ENCODE measurements at places on chromosomes 16 and 17.
A peak's percentile ranks its signal among the peaks of the same experiment; 100 is the strongest.

DNA sequence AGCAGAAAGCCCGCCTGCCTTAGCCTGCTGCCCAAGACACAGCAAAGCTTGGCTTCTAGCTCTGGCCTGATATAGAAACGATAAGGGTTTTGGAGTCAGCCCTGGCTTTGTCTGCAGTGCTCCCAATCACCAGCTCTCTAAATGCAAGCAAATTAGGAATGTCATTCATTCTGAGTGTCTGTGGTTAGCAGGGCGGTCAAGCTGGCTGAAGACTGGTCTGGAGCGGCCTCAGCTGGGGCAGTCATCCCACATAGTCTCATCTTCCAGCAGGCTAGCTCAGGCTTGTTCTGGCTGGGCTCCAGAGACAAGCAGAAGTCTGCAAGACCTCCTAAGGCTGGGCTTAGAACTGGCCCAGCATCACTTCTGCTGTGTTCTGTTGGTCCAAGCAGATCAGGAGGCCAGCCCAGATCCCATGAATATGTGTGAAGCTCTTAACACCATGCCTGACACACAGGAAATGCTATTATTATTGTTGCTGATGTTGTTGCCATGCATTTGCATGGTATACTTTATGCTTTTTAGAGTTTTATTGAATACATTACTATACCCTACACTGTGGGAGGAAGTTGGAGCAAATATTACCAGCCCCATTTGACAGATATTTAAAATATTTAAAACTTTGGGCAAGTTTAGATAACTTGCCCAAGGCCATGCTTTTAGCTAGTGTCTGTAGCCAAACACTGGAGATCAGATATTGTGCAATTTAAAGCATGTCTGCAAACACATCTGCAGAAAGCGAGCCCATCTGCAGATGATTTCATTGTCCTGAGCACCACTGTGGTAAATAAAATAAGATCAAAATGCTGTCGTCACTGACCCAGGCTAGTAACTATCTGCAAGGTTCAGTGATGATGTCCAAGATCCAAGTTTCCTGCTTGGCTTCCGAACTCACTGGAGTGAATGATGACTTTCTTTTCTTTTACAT lies 24.8 kb downstream of the TMC7 start:
- DNase-seq, result no peak

DNA sequence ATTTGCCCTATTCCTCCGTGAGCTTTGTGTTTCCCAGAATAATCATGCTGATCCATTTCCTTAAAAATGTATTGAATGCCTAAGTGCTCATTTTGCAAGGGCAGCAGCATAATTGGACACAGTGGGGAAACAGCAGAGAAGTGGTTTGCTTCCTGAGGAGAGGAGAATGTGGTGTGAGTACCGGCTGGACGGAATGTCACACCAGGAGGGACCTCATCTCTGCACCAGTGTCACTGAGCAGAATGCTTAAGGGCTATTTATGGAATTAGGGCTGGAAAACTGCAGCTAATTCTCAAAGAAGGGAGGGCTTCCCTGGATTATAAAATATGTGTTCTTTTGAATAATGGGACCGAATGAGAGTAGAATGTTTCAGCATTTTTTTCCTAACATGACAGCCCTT lies 1100.6 kb upstream of the RBFOX1 start:
- DNase-seq, result no peak

GRCh38 chr16:79188115-79188738 lies 412.3 kb downstream of the MAF start:
- no peak for DNase-seq

GRCh38 chr17:74386386-74386785 lies 19.1 kb downstream of the GPR142 start:
- DNase-seq, result no peak

DNA sequence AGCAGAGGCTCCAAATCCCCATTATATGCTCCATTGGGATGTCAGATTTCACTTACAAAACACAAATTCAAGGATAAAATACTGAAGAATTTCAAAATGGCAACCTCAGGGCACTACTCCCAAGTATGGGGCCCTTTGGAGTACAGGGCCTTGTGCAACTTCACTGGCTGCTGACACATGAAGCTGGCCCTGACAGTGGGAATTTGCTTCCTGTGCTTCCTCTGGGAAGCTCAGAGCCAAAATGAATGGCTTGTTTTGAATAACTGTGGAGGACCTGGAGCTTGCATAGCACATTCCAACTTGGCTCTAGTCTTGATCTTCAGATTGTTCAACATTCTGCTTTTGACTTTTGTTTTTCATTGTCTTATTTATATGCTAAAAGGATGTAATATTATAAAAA lies 52.3 kb upstream of the HNF1B start:
- no peak for DNase-seq

GRCh38 chr16:11254913-11255736 lies 879 bp downstream of the SOCS1 start:
- peak; percentile 53 for DNase-seq

- DNase-seq, result no peak
These were observed 1.2 kb downstream of the SSTR5 start for GRCh38 chr16:1073566-1074378.

- DNase-seq, result no peak
These were observed 46.5 kb downstream of the AIPL1 start for GRCh38 chr17:6388416-6388815.

DNA sequence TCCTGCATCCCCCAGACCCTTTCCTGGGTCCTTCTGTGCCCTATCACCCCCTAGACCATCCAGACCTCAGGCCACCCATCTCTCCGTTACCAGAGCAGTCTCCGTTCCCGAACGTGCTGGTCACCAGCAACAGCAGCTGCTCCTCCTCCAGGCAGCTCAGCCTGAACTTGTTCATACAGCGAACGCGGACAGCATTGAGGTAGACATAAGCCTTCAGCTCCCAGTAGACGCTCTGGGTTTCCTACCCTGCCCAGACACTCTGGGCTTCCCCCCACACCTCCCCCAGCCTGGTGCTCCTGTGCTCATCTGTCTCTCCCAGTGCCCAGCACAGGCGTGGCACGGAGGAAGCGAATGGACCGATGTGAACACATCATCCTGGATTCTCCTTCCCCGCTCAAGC lies 41.6 kb upstream of the RNFT1 start:
- no peak for DNase-seq

DNA sequence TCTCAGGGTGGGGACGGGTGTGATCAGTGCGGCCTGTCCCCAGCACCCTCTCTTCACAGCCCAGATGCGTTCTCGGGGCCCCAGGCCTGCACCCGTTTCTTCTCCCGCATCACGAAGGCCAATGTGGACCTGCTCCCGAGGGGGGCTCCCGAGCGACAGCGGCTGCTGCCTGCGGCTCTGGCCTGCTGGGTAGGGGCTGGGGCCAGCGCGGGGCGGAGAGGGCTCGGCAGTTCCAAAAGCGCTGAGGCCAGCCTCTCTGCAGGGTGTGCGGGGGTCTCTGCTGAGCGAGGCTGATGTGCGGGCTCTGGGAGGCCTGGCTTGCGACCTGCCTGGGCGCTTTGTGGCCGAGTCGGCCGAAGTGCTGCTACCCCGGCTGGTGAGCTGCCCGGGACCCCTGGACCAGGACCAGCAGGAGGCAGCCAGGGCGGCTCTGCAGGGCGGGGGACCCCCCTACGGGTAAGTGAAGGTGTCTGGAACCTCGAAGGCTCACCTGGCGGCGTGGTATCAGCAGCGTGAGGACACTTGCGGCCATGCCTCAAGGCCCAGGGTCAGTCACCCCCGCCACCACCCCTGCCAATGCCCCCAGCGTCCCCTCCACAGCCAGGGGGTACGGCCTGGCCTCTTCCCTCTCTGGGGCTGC lies 4.4 kb downstream of the MSLN start:
- no peak for DNase-seq

GRCh38 chr17:48812001-48812400 lies 5.0 kb downstream of the TTLL6 start:
- DNase-seq, result no peak

- DNase-seq, result no peak
These were observed 11.9 kb upstream of the TM4SF5 start for GRCh38 chr17:4759776-4760236.

DNA sequence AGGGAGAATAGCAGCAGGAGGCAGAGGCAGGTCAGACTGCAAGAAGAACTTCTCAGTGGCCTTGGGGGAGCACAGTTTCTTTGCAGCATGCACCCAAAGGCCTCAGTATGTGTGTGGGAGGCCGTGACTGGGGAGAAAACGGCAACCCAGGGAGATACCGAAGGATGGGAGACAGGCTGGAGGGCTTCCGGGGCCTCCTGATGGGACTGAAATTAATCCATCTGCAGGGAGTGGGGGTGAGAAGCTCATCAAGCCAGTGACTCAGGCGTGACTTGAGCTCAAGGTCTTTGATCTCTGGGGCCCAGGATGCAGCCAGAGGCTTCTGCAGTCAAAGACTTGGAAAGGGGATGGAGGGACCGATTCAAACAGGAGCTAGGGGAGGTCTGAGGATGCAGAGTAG lies 5.1 kb upstream of the C17orf113 start:
- DNase-seq, result no peak

GRCh38 chr17:57569853-57570252 lies 175.2 kb downstream of the CCDC182 start:
- DNase-seq, result no peak

DNA sequence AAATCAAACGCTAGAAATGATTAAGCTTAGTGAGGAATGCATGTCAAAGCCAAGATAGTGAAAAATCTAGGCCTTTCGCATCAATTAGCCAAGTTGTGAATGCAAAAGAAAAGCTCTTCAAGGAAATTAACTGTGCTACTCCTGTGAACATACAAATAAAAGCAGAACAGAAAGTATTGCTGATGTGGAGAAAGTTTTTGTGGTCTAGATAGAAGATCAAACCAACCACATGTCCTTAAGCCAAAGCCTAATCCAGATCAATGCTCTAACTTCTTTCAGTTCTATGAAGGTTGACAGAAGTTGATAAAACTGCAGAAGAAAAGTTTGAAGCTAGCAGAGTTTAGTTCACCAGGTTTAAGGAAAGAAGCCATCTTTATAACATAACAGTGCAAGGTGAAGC lies 1044.6 kb downstream of the CDH11 start:
- DNase-seq, result no peak

DNA sequence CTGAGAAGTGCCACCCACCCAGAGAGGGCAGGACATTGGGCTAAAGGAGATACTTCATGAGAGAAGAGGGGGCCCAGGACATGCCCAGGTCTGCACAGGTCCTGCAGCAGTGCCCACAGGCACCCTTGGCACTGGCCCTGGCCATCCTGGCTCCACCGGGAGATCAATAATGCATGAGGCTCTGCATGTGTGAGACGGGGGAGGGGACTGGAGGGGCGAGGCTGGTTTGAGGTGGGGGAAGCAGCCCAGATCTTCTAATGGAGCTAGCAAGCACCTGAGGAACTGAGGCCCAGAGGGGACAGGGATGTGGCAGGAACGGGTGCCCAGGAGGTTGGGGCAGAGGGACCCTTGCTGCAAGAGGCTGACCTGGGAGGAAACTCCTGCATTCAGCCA lies 567 bp downstream of the OSBPL7 start:
- DNase-seq, result no peak

DNA sequence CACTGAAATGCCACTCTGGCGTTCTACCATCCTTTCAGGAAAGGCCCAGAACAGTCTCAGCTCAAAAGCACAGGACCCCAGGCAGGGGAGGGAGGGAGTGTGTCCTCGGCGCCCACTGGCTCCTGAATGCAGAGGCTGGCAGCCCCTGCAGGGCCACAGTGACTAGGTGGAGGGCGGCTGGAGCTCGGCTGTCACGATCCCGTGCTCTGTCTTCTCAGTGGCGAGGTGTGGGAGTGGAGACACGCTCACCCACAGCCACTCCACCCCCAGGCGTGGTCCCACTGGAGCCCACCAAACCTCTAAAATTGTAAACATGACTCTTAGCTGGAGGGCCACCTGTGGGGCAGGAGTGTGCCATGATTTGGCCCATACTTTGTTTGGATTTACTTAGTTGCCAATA lies 16.4 kb upstream of the FASN start:
- DNase-seq, result no peak

- no peak for DNase-seq
These were observed 45.7 kb upstream of the KPNB1 start for GRCh38 chr17:47603830-47604597.

DNA sequence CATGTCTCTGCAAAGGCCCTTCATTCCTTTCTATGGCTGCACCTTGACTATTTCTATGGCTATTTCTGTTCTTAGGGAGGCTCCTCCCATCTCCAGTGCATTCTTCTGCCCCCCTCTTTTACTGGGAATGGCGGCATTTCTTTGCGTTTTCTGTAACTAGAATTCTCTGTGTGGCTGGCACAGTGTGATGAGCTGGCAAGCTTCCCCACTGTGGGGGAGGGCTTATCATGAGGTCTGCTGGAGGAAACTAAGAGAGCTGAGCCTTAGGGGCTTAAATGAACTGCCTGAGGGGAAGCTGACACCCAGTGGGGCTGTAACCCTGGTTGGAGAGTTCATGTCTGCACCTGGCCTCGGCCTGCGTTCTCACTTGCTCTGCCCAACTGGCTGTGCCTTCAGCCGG lies 1.5 kb upstream of the CARD14 start:
- DNase-seq, result no peak

GRCh38 chr17:7673239-7673638 lies 14.1 kb downstream of the TP53 start:
- no peak for DNase-seq

GRCh38 chr17:35448214-35448898 lies at the start of gene SLFN13:
SLFN13 (minus strand) TSS chr17:35448766; CDS start chr17:35445680, 3,086 bp downstream.
- peak; percentile 64 for DNase-seq

- DNase-seq, result no peak
These were observed 2.6 kb downstream of the EXOC3L1 start for GRCh38 chr16:67187175-67187890.

DNA sequence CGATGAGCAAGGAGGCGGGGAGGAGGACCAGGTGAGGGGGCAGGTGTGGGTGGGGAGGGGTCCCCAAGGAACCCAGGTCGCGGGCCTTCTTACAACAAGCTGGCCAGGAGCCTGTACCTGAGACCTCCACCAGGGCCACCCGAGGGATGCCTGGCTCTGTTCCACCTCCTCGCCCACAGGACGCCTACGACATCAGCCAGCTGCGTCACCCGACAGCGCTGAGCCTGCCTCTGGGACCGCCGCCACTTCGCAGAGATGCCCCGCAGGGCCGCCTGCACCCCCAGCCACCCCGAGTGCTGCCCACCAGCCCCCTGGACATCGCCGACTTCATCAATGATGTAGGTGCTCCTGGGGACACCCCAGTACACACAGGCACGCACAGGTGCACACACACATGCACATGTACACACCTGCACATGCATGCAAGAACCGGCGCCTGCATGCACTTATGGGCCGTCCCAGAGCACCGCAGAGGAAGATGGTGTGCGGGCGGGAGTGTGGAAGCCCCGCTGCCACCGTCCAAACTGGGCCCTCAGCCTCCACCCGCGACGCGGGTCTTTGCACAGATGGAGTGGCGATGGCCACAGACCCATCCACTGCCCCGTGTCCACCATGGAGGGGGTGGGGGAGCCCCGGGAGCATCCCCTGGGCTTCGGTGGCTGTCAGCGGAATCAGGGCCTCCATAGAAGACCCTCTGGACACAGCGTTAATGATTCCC lies 6.6 kb downstream of the SLC22A31 start:
- no peak for DNase-seq

GRCh38 chr16:57526498-57526897 lies 9.9 kb downstream of the CCDC102A start:
- DNase-seq, result no peak
